ENCODE measurements at places on chromosomes 13 and 19. TPM values are rescaled to one million over a fixed set of nuclear protein-coding genes. Genes with fewer than 3 reads are reported as not detected.

- no peak for DNase-seq
Observed at GRCh38 chr13:30564489-30564888, 53.2 kb upstream of the USPL1 start.

- no peak for DNase-seq
Observed at GRCh38 chr13:110220471-110220870, 86.5 kb downstream of the COL4A1 start.

DNA sequence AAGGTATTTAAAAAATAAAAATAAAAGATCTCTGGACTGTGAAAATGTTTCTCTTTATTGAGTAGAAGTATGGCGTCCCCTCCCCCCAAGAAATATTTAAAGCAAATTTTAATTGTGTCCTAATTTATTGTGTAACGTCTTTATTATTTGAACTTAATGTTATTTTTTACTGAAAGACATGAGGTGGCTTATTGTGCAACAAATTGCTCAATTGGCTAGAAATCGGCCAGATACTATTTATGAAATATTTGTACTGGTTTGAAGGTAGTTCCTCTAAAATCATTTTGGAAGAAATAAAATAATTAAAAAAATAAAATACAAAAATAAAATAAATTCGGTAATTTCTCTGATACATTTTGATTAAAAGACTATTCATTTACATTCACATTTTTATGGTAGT, 162.3 kb downstream of the DACH1 start:
- peak; percentile 26 for DNase-seq

GRCh38 chr13:91347202-91347995, at the start of gene MIR17HG:
Gene MIR17HG, plus strand, starts transcription at chr13:91347687.
- peak; percentile 86 for DNase-seq

The TNFSF13B gene
- total RNA-seq: 5.4 TPM

The RFPL4A gene
- total RNA-seq: not detected
